ENCODE measurements at places on chromosomes 5 and 9.
A peak's percentile ranks its signal among the peaks of the same experiment; 100 is the strongest.

DNA sequence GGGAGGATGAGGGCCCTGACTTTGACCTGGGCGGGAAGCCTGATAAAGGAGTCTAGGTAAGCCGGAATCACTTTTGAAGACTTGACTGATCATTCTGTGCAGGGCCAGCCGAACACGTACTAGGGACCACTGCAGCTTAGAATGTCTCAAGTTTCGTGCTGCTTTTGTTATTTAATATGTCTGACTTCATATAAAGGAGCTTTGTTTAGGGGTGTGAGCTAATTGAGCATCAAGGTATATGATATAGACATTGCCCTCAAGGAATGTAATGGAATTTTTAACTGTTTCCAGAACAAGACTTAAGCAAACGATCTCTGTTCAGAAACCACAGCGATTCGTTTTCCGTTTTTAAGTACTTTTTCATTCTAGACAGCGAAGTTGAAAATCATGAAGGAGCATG is 173.0 kb downstream of the SEMA6A start:
- no peak for DNase-seq

DNA sequence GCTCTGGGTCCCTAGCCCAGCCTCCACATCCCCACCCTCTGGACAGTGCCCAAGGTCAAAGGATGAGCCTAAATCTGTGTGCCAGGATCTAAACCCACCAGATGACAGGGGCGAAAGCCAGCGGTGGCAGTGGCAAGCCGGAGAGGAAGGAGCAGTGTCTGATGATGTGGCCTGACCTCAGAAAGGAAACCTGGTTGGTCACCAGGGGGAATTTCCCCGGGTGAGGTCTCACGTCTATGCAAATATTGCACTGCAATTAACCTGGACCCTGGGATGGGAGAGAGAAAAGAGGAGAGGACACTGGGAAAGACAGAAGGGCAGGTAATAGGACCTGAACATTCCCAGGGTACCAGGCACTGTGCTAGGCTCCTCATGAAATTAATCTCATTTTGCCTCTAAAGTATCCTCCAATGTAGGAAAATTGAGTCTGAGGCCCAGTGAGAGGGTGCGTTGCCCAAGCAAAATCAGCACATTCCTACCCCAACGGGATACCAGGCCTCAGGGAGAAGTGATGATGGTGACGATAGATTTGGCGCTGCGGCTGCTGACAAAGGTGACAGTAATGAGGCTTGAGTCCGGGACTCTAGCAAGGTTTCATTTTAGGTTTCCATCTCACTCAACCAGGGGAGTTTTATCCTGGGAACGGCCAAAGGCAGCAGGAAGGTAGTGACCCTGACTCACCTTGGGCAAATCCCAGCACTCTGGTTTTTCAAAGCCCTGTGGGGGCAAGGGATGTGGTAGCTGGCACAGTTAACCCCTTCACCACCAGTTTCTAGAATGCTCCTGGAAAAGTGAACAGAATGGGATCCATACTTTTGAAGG is 13.4 kb upstream of the TNIP1 start:
- DNase-seq = peak; percentile 54

GRCh38 chr9:87137718-87138117 is 190.4 kb upstream of the GAS1 start:
- DNase-seq = no peak

DNA sequence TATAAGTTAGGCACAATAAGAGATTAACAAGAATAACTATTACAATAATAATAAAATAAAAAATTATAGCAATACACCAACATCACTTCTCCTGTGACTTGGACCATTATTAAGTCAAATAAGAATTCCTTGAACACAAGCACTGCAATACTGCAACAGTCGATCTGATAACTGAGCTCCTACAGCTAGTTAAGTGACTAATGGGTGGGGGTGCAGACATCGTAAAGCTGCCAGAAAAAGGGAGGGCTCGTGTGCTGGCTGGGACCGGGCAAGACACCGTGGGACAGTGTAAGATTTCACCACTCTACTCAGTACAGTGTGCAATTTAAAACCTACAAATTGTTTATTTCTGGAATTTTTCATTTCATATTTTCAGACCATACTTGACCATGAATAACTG is 78.8 kb downstream of the SNX24 start:
- DNase-seq = no peak

GRCh38 chr9:4506490-4506889 is 16.2 kb downstream of the SLC1A1 start:
- DNase-seq = no peak

DNA sequence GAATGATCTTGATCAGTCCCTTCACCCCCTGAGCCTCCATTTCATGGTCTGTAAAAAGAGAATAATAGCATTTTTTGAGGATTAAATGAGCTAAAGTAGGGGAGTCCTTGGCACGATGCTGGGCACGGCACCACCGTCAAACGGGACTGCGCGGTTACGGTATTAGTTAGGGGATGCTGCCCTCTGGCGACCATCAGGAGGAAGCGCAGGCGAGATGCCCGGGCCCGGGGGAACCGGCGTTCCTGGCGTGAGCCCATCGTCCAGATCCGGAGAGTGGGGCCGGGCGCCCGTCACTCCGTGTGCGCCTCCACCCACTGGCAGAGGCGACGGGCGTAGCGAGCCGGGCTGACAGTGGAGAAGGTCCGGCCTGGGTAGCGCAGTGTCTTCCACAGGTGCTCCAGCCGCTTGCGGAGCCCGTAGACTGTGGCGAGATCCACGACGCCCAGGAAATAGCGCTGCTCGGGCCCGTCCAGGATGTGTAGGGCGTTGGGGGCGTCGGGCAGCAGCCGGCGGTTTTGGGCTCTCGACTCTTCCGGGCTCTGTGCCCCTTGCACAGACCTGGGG is 4.8 kb upstream of the ST6GALNAC4 start:
- DNase-seq = peak; percentile 86

DNA sequence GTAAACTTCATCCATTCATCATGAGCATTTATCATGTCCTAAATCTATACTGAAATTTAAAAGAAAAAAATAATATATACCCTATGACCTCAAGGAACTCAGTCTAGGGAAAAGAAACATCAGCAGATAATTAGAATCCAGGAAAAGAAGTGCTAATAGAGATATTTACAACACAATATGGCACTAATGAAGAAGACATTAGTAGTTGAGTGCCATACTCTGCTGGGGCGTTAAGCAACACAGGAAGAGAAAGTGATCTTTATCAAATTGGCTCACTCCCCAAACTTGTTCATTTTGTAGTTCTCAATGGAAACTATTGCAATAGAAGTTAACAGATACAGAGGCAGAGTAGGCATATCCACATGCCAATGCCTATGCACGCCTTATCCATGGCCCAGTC is 27.5 kb downstream of the GABRA6 start:
- DNase-seq = no peak

DNA sequence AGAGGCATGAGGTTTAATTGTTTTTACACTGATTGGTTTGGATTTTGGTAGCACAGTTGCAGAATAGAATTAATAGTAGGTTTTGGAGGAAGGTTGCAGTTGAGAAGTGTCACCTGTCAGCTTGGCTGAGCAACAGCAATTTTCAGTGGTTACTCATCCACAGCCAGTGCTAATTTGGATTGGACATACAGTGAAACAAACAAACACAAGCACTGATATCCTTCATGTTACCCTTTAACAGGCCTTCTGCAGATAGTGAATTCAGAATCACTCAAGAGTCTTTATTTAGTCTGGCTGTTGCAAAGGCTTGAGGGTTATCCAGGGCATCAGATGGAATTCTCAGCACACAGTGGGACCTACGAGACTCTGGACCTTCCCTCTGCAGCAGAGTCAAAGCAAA is 31.8 kb upstream of the POU4F3 start:
- no peak for DNase-seq

DNA sequence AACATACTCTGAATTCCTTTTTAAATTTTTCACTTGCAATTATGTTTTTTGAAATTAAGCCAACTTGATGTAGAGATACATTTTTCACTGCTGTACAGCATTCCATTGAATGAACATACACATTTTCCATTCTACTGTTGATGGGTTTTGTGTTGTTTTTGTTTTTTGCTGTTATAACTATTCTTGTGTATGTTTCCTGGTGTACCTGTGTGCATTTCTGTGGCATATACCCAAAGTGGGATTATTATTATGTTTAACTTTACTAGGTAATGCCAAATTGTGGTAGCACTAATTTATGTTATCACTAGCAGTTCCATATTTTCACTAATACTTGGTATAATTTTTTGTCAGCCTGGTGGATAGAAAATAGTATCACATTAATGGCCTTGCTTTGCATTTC is 2.7 kb downstream of the RFESD start:
- DNase-seq = no peak

DNA sequence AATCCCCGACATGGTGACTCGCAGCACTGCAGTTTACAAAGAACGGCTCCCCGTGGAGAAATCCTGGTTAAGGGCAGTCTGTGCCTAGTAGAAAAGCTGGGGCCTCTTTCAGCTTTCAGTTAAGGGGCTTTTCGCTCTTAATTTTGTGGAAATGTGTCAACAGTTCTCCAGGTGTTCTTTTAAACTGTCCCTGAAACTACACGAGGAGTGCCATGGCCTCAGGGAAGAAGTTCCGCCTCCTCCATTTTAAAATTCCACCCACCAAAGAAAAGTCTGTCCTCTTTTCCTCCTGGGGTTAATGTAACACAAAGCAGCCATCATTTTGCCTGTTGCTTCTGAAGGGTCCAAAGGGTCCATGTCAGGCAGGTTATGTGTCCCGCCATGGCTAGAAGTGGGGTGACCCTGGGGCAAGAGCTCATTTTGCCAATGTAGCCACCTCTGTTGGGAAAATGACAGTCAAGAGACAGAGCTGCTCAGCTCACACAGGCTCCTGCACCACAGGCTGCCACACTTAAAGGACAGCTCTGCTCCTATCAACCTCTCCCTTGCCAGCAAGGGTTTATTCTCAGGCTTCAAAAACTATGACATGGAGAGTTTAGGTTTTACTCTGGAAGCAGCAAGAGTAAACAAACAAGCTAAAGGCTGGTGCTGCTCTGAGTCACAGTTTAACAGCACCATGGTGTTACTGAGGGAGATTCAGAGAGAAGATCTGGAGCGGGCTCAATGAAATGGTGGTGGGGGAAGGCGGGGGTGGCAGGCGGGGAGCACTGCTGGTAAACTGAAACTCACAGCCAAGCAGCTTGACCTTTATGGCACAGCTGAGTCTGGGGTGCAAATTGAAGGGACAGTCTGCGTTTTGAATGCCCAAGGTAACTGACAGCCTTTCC is 3.2 kb downstream of the WHRN start:
- no peak for DNase-seq

- no peak for DNase-seq
These were observed 38.2 kb downstream of the MED10 start for GRCh38 chr5:6340100-6340499.

- DNase-seq = no peak
These were observed 32.5 kb downstream of the SHB start for GRCh38 chr9:38036359-38037084.

DNA sequence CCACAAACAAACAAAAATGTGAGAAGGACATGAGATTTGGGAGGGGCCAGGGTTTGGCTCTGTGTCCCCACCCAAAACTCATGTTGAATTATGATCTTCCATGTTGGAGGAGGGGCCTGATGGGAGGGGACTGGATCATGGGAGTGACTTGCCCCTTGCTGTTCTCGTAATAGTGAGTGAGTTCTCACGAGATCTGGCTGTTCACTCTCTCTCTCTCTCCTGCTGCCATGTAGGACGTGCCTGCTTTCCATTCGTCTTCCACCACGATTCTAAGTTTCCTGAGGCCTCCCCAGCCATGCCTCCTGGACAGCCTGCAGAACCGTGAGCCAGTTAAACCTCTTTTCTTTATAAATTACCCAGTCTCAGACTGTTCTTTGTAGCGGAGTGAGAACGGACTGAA is 118.7 kb downstream of the RXRA start:
- no peak for DNase-seq

GRCh38 chr5:2276101-2276500 is 393.4 kb upstream of the IRX4 start:
- no peak for DNase-seq

DNA sequence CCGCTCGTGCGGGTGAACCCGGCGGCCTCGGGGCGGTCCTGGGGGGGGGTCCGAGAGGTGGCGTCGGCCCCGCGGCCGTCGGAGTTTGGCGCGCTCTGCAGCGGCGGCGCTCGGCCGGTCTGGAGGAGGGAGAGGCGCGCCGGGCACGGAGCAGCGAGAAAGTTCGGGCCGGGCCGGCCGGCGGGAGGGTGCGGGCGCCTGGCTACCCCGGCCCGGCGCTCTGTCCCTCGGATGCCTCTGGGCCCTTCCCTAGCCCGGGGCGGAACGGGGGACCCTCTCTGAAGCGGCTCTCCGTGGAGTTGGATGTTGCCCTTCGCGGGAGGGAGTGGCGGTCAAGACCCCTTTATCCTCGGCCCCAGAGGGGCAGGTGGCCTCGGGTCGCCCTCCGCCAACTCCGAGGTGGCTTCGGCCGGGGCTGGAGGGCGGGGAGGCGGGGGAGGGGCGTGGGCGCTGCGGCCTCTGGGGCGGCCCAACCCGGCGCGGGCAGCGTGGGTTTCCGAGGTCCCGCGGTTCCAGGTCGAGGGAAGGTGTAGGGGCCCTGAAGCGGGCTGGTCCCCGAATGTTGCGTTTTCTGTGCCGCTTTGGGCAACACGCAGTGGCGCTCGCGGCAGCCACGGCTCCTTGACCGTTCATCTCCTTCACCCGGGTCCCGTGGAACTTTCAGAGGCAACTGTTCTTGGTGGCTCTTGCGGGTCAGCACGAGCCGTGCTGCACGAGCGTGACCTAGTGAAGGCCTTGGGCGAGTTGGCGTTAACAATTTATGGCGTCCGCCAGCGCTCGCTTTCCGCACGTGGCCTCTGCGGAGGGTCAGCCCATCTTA is 290.5 kb downstream of the DOCK8 start:
- peak; percentile 5 for DNase-seq

- no peak for DNase-seq
These were observed 78.2 kb downstream of the GTF3C4 start for GRCh38 chr9:132748450-132748849.

DNA sequence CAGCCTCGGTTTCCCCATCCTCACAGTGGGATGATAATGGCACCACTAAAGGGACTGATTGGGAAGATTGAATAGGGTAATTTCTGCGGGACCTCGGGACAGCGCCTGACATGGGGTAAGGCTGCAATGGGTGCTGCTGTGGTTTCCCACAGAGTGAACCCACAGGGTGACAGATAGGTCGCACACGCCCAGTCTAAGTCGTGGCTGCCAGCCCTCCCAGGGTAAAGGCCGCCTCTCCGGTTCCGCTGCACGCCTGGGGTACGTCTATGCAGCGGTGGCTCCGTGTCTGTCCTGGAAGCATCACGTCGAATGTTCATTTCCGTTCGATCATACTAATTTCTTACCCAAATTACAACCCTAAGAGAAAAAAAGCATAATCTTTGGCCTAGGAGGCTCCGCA is 631 bp downstream of the CFAP77 start:
- DNase-seq = no peak

All from stimulated activated CD4-positive, alpha-beta T cell treated with anti-CD3 and anti-CD28 coated beads, Interleukin-2, amount 100 ng/mL, for 48 hours (primary cell).